Epithelial cell of prostate (primary cell): ENCODE measurements at places on chromosomes 6 and 20.

DNA sequence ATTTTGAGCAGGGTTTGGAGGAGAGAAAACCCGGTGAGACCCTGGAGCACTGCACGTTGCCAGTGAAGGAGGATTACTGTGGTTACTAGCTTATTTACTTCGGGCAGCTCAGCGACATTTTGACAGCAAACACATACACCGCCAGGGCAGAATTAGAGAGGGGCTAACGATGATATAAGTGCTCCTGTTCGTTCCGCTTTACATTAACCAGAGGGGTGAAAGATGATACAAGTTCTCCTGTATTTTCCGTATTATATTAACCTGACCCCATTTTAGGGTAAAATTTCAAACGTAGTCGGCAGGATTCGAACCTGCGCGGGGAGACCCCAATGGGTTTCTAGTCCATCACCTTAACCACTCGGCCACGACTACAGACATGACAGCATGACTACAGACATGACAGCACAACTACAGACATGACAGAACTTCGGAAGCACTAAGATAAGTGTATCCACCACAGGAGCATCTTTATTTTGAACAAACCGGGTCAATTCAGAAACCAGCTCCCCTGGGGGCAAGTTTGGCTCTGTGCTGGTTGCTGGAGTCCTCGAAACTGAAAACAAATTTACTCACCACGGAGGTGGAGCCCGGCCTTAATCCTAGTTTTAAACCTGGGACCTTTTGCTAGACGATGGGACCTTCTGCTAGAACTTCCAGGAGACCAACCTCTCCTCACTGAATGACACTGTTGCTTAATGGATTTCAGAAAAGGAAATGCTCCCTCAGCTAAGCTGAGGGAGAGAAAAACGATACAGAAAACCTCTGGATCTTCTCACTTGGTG is 80.4 kb upstream of the ZNF184 start:
- no peak for DNase-seq

- no peak for DNase-seq
These were observed 24.0 kb upstream of the ARMH2 start for GRCh38 chr6:24822696-24823095.

- DNase-seq: no peak
These were observed 43.4 kb downstream of the HLA-C start for GRCh38 chr6:31228476-31228875.

DNA sequence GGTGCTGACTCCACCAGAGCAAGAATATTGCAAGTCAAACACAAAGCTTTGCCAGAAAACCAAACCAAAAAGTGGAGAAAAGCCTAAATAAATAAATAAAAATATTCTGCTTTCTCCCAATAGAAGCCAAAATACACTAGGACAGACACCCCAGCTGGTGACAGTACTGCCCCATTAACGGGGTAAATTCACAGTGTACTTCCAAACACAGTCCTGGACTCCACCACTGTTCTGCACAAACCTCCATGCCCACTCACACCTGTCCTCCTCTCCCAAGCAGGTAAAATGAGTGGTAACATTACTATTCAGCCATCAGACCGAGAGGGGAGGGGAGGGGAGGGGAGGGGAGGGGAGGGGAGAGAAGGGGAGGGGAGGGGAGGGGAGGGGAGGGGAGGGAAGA is 70.7 kb downstream of the RALGAPA2 start:
- no peak for DNase-seq

- DNase-seq: no peak
These were observed at the start of gene LY6G5C for GRCh38 chr6:31680226-31681134. LY6G5C (minus strand) TSS chr6:31681067; CDS start chr6:31680373, 694 bp downstream.

- DNase-seq: no peak
These were observed 27.5 kb upstream of the TGM6 start for GRCh38 chr20:2353231-2353630.

- DNase-seq: no peak
These were observed 27.1 kb upstream of the SMOC2 start for GRCh38 chr6:168413856-168414255.

DNA sequence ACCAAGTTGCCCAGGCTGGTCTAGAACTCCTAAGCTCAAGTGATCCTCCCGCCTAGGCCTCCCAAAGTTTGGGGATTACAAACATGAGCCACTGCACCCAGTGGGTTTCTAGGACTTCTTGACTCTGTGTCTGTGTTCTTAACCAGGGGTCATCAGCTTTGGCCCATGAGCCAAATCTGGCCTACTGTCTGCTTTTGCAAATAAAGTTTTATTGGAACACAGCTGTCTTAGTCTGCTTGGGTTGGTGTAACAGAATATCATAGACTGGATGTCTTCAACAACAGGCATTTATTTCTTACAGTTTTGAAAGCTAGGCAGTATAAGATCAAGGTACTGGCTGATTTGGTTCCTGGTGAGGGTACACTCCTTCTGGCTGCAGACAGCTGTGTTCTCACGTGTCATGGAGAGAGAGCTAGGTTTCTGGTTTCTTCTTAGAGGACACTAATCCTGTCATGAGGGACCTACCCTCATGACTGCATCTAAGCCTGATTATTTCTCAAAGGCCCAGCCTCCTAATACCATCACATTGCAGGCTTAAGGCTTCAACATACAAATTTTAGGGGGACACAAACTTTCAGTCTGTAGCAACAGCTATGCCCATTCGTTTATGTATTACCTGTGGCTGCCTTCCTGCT is 23.3 kb downstream of the ARFGEF2 start:
- no peak for DNase-seq

- no peak for DNase-seq
These were observed 304.1 kb upstream of the TCF21 start for GRCh38 chr6:133584823-133585222.

- DNase-seq: no peak
These were observed 4.7 kb upstream of the FOXF2 start for GRCh38 chr6:1384549-1385128.

GRCh38 chr20:50050660-50051308 is 62.2 kb downstream of the UBE2V1 start:
- DNase-seq: no peak

DNA sequence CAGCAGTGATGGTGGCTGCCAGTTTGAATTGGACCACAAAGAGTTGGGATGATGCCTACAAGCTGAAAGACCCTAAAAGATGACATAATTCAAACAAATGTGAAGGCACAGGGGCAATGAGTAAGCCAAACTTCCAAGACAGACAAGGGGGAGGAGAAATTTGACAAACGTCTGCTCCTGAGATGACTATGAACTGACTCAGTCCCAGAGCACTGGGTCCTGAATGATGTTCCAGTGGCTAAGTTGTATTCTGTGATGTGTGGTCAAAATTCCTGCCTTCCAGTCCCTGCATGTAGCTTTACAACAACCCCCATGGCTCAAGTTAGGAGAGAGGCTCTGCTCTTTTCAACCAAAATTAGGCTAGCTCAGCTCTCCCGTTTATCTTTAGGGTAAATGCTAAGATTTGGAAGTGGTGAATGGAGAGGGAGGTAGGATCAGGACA is 86.1 kb upstream of the SIRPA start:
- peak; percentile 91 for DNase-seq

DNA sequence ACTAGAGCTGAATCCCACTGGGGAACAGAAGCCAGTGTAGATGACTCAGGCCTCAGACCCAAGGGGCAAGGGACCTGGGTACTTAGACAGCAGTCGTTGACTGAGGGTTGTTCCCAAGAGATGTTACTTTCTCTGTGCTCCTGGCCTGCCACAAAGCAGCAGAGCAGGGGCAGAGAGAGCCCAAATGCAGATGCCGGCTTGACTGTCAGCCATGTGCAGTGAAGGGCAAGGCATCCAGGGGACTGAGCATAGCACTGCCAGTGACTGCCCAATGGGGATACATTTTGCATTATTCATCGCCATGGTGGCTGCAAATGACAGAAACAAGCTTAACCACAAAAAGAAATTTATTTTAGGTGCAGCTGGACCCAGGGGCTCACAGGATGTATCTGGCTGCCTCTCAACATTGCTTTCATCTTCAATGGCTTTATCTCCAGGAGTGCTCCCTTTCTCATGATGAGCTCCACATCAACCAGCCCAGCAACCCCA is 7.6 kb upstream of the TP53RK start:
- DNase-seq: no peak

- DNase-seq: no peak
These were observed 112.8 kb downstream of the TBX18 start for GRCh38 chr6:84651583-84651982.

DNA sequence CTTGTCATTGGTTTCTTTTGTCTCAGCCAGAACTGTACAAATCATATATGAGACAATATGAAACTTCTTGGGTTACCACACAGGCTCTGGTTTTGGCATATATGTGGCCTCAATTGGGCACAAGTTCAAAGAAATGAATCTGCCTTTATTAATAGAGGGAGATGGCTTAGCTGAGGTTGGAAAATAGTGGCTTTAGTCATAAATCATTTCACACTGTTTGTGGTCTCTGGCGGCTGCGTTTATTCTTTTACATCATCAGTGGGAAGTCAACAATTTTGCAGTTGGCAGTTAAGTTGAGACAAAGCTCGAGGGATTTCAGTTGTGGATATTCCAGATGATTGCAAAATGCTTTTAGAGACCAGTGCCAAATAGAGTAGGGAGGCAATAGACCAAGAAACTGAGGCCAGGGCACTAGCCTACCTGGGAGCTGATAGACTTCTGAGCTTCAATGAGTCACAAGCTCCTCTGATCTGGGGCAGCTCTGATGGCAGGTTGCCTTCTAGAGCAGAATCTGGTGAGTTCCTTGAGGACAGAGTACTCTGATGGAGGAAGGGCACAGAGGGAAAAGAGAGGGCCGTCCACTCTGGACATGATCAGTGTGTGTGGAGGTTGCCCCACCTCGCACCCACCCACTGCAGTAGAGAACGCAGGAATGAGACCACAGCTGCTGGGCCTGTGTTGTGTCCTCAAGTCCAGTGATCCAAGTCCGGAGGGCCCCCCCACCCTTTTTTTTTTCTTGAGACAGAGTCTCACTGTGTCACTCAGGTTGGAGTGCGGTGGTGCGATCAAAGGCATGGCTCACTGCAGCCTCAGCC is 73.5 kb downstream of the ARMC2 start:
- no peak for DNase-seq

DNA sequence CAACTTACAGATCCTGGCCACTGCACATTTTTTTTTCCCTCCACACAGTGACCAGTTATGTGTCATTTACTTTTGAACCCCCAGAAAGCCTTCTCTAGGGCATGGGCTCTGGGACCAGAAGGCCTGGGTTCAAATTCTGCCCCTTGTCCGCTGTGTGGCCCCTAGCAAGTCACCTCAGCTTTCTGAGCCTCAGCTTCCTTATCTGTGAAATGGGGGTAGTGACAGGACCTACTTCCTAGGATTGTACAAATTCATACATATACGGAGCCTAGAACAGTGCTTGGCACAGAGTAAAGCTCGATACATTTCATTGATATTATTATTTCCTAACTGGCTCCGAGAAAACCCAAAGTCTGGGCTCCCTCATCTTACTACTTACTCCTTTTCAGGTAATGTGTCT is 1.6 kb downstream of the BPI start:
- DNase-seq: no peak

DNA sequence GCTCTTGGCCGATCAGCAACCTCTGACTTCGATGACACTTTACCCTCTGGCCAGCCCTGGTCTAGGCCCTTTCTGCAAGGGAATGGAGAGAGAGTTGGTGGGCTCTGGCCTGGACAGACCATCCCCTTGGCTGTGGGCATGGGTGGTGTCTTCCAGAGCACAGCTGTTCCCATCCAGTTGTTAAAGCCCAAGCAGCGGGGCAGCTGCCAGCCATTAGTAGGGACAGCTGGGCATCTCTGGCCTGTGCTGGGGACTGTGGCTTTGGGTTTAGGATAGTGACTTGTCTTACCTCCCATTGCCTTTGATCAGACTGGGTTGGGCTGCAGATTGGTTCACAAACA is 2.8 kb downstream of the CDC25B start:
- DNase-seq: no peak

- DNase-seq: no peak
These were observed 338.5 kb downstream of the CD83 start for GRCh38 chr6:14455876-14456648.

DNA sequence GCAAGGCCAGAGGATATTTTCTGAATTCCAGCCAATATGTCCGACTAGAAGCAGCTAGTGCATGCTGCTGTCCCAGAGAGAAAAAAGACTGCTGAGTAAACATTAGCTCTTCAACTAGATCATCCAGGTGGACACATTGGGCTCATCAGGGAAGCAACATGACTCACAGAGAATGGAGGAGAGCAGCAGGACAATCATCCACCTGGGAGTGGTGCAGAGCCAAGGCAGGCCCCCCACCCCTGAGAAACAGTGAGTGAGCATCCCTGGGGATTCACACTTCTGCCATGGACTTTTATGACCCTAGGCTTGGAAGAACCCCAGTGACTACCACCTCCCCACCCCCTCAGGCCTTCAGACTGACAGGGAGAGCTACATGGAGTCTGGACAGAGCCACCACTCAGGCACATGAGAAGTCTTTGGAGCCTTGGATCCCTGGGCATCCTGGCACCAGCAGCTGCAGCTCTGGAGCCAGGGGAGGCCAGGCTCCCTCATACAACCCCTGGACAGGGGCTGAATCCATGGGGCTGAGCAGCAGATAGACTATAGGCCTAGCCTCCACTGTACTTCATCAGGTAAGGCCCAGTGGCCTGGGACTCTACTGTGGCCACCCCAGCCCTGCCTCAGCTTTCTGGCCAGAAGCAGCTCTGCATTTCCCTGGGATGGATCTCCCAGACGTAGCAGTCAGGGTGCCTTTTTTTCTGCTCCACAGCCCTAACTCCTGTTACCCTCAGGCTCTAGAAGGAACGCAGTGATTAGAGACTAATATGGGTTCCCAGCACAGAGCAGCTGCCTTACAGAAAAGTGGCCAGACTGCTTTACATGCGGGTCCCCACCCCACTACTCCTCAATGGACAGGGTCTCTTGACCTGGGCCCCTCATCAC is 82.9 kb upstream of the RNF217 start:
- DNase-seq: no peak

GRCh38 chr6:324729-325125 is 32.4 kb downstream of the DUSP22 start:
- DNase-seq: no peak

GRCh38 chr6:15498640-15499039 is 164.2 kb downstream of the DTNBP1 start:
- peak; percentile 36 for DNase-seq

GRCh38 chr6:165012183-165012582 is 297.2 kb downstream of the C6orf118 start:
- DNase-seq: no peak

- DNase-seq: no peak
These were observed 54.6 kb downstream of the LYRM4 start for GRCh38 chr6:5205877-5206850.
